ENCODE measurements at places on chromosomes 1 and 21.

DNA sequence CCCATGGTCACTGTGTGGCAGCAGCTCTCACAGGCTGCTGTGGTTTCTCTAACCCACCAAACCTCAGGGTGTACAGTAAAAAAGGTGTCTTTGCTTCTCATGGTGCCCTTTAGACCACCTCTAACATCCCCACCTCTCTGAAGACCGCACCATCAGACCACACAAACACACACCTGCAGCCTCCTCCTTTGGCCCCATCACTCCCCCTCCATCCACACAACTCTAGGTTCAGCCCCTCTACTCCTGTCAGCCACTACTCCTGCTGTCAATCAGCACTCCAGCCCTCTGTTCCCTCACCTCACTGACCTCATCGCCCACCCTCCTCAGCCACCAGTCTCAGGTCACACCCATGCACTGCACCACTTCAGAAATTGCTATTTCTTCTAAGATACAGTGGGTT, 7.5 kb downstream of the ZNF692 start:
- no peak for DNase-seq

GRCh38 chr1:53684741-53685140, 54.2 kb downstream of the GLIS1 start:
- no peak for DNase-seq

- DNase-seq, result no peak
Observed at GRCh38 chr21:42518626-42519025, 5.0 kb downstream of the SLC37A1 start.

DNA sequence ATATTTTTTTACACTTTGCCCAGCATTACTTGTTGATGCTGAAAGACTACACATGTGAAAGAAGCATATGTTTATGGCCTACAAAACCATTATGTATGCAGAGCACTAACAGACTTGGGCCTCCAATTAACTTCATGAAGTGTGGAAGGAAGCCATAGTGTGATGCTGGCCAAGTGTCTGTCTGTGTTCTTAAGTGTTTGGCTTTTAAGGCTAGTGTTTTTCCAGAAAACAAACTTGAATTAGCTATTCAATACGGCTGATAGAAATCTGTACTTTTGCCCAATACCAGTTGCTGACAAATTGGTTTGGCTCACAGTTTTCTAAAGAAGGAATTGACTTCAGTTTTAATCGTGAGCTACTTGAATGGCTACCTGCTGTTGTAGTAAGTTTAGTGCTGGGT, 136.1 kb downstream of the ADGRL2 start:
- DNase-seq, result no peak

DNA sequence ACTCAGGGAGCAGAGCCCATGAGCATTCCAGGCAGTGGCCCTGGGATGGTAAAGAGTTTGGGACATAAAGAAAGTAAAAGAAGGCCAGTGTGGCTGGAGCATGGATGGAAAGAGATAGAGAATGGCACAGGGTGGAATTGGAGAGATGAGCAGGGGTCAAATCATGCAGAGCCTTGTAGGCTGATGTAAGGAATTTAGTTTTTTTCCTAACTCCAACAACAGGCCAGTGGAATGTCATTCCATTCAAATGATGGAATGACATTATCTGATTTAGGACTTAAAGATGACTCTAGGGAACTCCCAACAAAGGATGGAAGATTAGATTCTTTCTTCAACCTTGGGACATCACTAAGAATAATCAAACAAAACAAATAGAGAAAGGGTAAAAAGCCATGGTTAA, 12.8 kb upstream of the S100A2 start:
- no peak for DNase-seq

DNA sequence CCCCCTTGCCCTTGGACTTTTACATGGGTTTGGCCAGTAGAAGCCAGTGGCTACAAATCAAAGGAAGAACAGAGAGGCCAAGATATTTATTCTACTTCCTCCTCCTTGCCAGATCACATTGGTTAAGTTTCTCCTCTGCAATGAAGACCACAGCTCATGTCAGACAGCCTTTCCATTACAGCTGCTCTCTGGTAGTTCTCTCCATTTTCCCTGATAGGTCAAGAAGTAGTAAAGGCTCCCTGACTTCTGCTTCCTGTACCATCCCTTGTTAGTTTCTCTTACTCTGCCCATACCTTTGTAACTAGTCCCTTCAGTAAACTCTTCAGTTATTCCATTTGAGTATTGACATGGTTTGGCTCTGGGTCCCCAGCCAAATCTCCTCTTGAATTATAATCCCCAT, 27.8 kb downstream of the NME7 start:
- DNase-seq, result no peak

DNA sequence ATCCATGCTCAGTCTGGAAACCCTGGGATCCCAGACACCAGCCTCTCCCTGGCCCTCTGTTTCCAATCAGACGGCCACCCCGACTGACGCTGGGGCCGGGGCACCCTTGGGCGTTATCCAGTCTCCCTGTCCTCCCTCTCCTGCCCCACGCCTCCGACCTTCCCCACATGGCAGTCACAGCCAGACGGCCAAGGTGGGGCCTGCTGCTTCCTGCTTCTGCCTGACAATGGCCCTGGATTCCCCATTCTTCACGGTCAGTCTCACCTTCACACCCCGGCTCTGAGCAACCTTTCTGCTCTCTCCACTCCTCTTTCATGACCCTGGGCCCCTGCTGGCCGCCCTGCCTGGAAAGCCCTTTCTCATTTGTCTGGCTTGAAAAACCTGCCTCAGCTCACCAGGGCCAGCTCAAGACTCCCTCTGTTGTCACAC, 6.6 kb downstream of the GNG4 start:
- no peak for DNase-seq

Data from nucleus accumbens (tissue), 56 donors.